ENCODE measurements at places on chromosomes 2 and 18.

DNA sequence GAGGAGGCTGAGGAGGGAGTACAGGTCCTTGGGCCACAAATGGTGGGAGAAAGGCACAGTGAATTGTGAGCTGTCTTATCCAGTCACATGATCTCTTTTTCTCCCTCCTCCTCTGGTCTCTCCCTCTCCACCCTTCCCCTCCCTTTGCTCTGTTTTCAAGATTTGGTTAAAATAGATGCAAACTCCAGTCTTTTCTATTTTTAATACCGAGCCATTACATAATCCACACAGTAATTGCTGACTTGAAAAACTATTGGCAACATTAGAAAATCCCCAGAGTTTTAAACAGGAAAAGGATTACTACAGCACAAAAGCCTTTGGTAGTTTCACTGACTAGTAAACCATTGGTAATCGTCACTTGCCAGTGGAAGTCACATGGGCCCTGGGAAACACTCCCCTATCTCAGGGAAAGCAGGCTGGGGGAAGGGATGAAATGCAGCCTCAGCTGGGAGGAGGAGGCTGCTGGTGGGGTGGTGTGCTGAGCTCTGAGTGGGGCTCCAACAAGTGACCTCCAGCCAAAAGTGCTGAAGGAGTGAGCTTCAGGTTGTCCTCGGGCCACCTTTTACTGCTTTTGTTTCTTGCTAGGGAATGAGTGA is 57.4 kb upstream of the PCBP1 start:
- DNase-seq = peak; percentile 8

DNA sequence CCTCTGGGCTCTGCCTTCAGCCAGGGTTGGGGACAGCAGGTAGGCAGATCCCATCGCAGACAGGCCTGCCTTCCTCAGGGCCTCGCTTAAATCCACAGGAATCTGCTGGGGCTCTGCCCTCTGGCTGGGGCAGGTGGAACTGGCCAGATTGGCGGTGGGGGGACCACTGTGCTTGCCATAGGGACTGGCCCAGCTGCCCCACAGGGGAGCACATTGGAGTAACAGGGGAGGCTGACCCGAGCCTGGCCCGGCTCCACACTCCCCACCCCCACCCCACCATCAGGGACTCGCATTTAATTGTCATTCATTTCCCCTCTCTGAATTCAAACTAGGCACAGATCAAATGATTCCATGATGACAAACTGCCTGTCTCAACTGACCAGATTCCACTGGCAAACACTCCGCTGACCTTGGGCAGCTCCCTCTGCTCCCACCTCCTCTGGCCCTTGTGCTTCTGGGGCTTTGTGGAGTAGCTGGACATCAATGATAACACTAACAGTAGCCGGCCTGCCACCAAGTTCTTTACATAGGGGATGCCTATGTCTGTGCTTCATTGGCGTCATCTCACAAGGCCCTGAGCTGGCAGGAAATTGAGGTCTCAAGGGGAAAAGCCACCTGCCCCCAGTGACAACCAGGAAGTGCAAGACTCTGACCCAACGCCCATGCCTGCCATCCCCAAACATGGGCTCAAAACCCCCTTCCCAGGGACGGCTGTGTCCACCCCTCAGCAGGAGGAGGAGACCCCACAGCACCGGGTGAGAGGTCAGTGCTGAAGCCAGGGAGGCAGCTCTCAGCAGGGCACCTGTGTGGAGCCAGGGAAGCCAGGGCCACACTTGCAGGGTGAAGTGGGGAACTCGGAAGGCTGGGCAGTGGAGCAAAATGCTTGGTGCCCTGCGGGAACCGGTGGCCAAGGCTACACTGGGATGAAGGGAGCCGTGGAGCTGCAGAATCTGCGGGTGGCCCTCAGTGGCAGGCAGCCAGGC is 2.1 kb upstream of the B3GNT7 start:
- DNase-seq = no peak

- peak; percentile 68 for DNase-seq
Measured at GRCh38 chr2:191165176-191165643, 14.4 kb upstream of the STAT4 start.

- no peak for DNase-seq
Measured at GRCh38 chr2:218260742-218261422, at the start of gene GPBAR1. TSS of gene GPBAR1 (plus strand) at chr2:218261015. CDS start at chr2:218262725, 1,710 bp downstream.

- no peak for DNase-seq
Measured at GRCh38 chr2:99659874-99660273, 170.1 kb upstream of the REV1 start.

Measured in endothelial cell of umbilical vein (primary cell).